ENCODE measurements at places on chromosomes 11 and 22.

- DNase-seq: peak; percentile 85
These were observed 8.2 kb downstream of the ALX4 start for GRCh38 chr11:44301564-44302271.

- peak; percentile 49 for DNase-seq
These were observed 38.0 kb downstream of the EXT2 start for GRCh38 chr11:44133335-44133946.

DNA sequence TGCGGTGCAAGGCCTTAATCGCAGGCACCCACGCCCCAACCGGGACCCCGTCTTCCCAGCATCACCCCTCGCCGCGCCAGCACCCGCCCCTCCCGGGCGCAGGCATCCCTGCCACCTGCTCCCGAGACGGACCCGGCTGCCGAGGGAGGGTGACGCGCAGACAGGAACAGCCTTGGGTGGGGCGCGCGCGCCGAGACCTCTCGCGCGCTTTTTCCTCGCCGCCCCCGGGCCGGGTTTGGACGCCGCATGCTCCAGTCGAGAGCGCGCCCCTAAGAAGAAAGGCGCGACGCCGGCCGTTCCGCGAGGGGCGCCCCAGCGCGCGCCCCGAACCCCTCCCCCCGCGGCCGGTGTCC is 504 bp downstream of the CFL1 start:
- DNase-seq: no peak

GRCh38 chr22:26894766-26895485 is 237.5 kb downstream of the MIAT start:
- DNase-seq: peak; percentile 86

GRCh38 chr11:45803971-45804760 is 783 bp upstream of the SLC35C1 start:
- DNase-seq: peak; percentile 62

DNA sequence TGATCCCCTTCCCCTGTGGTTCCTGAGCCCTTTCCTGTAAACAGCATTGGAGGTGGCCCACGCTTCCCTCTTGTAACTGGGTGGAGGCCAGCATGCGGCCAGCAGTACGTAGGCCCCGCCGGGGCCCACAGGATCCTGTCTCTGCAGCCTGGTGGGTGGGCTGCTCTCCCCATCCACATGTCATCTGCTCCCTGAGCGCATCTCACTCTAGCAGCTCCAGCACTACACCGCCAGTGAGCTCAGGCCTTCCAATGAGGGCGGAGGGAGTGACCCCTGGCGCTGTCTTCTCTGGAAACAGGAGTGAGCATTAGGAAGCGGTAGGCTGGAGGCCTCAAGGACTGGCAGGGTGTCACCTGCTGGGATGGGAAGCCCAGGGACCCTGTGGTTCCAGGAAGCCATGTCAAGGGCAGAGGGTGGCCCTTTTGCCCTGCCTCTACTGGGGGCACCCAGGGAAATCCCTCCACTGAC is 363.9 kb downstream of the TBC1D22A start:
- DNase-seq: no peak

- no peak for DNase-seq
These were observed 25.8 kb downstream of the NF2 start for GRCh38 chr22:29628996-29629902.

GRCh38 chr11:115656041-115656440 is 151.8 kb upstream of the CADM1 start:
- no peak for DNase-seq

- no peak for DNase-seq
These were observed 33.7 kb upstream of the MPPED1 start for GRCh38 chr22:43377896-43378704.

GRCh38 chr11:74925281-74925680 is 23.6 kb downstream of the XRRA1 start:
- DNase-seq: peak; percentile 36

GRCh38 chr11:46471943-46472661 is 80.5 kb upstream of the CHRM4 start:
- no peak for DNase-seq
